NCI-H1436 treated with DMSO at 0.1 percent for 48 hours (cell line): ENCODE measurements at places on chromosomes 3 and 15.

- no peak for DNase-seq
Observed at GRCh38 chr3:4999531-5000184, 20.4 kb downstream of the BHLHE40 start.

- DNase-seq, result no peak
Observed at GRCh38 chr15:71052356-71052755, 62.9 kb upstream of the THSD4 start.

DNA sequence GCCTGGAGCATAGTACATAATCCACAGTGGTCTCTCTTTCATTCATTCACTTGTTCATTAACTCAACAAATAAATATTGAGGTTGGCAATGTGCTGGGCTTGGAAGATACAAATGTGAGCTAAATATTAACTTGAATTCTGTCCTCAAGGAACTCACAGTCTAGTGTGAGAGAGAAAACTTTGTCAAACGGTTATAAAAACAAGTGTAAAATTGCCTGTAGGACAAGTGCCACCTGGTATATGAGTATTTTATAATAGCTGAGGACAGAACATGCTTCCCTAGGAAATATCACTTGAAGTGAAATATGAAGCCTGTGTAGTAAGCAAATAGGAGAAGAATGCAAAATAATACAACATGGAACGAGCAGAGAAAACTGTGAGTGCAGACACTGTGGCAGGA lies 173.1 kb upstream of the CMC1 start:
- no peak for DNase-seq

DNA sequence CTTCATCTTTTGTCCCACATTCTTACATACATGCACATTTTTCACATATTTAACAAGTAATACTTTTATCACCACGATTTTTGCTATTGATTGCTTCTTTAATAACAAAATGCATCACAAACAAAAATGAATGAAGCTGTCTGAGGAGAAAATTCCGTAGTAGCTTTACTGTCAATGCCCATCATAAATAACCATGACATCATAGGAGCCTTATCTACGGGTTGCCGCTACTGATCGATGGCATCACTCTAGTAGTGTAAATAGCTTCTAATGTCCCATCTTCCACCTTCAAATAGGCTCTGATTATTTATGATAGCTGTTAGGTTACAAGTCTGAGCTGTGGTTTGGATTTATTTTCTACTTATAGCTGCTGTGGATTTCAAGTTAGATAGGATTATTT lies 323.4 kb downstream of the MECOM start:
- DNase-seq, result no peak

- peak; percentile 51 for DNase-seq
Observed at GRCh38 chr3:42581709-42582473, at the start of gene SEC22C. Gene SEC22C (minus strand): TSS chr3:42581967. CDS start chr3:42569046, 12,921 bp downstream.

GRCh38 chr3:184426691-184427141 lies 46.9 kb downstream of the CHRD start:
- no peak for DNase-seq

- no peak for DNase-seq
Observed at GRCh38 chr3:81245043-81245442, 516.4 kb downstream of the GBE1 start.

DNA sequence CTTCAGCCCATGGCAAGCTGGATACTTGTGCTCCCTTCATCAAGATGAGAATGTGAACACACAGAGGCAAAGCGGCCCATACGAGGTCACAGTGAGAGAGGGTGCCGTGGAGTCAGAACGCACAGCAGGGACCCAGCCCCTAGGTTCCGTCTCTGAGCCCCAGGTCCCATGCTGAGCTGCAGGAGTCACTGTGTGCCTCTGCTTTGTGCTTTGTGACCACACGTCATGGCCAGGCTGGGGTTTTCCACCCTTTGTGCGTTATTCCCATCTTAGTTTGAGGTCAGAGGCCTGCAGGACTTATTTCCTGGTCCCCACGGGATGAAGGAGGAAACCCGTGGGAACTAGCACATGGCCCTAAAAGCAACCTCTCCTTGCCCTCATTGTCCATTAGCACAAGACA lies 140.3 kb downstream of the TJP1 start:
- no peak for DNase-seq

GRCh38 chr3:5197470-5198312 lies 10.2 kb downstream of the EDEM1 start:
- DNase-seq, result no peak

- DNase-seq, result no peak
Observed at GRCh38 chr3:69082361-69082760, 2.2 kb upstream of the UBA3 start.

- DNase-seq, result no peak
Observed at GRCh38 chr3:139225548-139225947, 118.3 kb upstream of the MRPS22 start.

- no peak for DNase-seq
Observed at GRCh38 chr15:49145651-49146609, 9.5 kb downstream of the COPS2 start.

DNA sequence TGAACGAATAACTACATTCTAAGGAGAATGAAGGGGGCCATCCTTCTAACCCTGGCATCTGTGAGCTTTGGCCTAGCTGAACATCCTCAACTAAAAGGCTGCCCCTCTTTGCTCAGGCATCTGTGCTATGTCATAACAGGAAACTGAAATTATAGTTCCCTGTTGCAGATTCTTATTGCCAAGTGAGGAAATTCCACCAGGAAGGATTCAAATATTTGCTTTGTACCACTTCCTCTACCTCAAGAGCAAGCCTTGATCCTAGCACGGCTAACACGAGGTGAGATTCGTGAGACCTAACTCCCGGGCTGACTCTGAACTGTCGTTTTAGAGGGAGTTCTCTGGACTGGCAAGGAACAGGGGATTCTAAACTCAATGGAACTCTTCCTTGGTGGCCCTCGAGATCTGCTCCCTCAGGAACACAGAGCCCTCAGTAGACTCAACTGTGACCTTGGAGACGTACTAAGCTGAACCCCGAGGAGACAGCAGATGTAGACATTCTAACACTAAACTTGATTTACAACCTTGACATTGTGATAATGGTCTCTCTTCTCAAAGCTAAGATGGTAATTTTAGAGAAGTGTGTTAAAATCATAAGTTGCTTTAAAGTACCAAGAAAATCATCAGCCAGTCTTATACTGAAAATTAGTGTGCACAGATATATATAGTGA lies 4.2 kb downstream of the SPG21 start:
- DNase-seq, result no peak

DNA sequence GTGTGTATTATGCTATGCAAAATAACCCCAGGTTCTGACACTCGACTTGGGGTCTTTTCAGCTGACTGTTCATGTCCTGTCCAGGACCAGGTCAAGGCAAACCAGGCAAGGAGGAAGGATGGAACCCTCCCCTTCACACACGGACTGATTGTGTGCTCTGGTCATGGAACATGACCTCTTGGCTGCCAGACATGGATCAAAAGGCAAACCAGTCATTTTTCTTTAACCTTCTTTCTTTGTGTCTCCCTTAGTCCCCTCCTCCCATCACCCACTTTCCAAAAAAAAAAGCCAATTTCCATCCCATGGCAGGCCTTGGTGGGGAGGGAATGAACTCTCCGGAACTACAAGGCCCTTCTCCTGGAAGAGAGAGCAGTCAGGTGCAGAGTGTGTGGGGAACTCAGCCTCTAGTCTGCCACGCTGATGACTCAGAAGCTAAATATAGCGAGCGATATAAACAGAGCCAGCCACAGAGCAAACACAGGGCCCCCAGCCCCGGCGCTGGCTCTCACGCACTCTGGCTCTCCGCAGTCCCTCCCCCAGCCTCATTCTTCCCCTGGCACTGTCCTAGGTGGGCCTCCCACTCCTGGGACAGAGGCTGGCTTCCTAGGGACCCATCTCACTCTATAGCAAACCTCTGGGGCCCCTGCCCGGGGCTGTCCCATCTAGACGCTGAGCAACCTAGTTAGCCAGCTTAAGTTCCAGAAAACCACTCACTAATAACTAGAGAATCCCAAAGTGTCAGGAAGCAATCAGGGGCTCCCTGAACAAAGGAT lies 10.0 kb downstream of the BMF start:
- DNase-seq, result peak; percentile 57

DNA sequence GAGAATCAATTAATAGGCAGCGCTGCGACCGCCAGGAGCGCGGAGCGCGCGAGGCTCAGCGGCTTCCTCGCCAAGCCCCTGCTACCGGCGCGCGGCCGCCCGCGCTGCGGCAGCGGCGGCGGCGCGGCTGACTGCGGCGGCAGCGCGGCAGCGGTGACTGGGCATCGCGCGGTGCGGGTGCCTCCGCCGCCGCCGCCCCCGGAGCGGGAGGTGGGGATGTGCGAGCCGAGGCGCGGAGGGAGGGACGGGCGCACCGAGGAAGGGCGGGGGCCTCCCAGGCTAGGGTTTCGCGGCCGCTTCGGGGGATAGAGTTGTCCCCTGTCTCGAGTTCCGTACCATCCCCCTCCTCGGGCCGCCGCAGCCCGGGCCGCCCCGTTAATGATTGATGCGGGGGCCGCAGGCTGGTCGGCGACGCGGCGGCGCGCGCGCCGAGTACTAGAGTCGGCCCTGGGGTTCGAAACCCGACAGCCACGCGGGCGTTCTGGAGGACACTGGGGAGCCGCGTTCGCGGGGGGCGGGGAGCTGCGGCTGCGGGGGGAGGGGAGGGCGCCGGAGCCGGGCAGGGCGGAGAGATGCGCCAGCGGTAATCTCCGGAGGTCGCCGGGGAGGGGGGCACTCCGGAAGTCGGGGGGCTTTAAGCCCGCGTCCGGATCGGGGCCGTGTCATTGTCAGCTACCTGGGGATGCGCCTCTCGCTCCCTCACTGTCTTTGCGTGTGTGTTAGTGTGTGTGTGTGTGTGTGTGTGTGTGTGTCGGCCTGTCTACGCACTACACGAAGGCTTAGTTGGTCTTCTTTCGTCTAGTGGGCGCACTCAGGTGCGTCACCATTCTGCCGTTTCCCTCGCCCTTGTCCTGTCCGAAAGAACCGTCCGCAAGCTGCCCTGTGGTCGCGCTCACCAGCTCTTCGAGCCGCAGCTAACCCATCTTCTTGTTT lies at the start of gene PAQR9:
Gene PAQR9 (minus strand): TSS at position 159 of the 933 bp plus-strand sequence. CDS start 338 bp downstream, outside the sequence.
- no peak for DNase-seq

- no peak for DNase-seq
Observed at GRCh38 chr15:66886241-66886675, 179.1 kb upstream of the SMAD3 start.

- peak; percentile 18 for DNase-seq
Observed at GRCh38 chr3:171646357-171647133, 163.7 kb downstream of the PLD1 start.

DNA sequence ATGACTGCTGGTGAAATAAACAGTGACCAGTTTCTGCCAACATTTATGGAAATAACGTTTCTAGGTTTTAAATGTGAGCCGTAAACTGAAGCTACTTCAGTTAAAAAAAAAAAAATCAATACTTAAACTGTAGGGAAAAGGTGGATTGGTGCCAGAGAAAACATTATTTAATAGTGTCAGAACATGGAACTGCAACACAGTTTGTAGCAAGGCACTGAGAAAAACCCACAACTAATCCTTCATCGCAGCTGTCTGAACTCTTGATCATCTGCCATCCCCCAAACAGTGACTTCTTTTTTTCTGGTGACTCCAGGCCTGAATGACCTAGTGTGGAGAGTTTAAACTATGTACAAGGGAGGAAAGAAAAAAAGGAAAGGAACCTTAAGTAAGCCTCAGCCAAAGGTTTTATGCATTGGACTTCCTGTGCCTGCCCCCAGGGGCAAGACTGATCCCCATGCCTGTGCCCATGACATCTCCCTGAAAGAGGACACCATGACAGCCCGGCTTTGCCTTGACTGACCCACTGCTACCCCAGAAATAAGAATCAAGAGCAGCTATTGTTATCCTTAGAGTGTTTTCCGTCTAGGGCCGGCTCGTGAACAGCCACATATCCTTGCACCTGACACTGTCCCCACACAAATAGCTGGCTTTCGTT lies 33.1 kb downstream of the CRTAP start:
- DNase-seq, result no peak

- no peak for DNase-seq
Observed at GRCh38 chr3:69791919-69792399, 52.7 kb downstream of the MITF start.

DNA sequence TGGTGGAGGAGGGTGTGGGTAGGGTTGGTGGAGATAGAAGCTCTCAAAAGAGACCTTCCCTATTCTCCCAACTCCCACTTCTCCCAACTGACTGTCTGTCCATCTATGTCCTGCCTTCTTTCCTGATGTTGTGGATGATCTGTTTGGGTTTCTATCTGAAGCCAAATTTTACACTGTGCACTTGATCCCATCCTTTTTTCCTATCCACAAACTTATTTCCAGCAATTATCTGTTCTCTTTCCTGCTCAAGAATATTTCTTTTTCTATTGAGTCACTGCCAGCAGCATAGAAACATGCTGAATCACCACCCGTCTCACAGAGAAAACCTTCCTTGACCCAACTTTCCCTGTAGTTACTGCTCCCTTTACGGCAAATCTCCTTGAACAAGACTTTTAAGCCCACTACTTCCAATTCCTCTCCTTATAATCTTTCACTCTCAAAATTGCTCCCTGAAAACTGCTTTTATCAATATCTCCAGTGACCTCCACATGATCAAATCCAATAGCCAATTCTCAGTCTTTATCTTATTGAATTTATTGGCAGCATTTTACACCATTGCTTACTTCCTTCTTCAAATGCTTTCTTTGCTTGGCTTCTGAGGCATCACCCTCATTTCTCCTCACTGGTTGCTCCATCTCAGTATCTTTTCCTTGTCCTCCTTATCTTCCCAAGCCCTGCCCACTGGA lies 141.2 kb upstream of the SLC7A14 start:
- DNase-seq, result no peak

GRCh38 chr15:90065682-90066049 lies 36.6 kb downstream of the IDH2 start:
- DNase-seq, result no peak

- DNase-seq, result no peak
Observed at GRCh38 chr15:33654860-33655259, 313.4 kb upstream of the CHRM5 start.

GRCh38 chr3:76400141-76400540 lies 614.8 kb upstream of the ZNF717 start:
- DNase-seq, result no peak

DNA sequence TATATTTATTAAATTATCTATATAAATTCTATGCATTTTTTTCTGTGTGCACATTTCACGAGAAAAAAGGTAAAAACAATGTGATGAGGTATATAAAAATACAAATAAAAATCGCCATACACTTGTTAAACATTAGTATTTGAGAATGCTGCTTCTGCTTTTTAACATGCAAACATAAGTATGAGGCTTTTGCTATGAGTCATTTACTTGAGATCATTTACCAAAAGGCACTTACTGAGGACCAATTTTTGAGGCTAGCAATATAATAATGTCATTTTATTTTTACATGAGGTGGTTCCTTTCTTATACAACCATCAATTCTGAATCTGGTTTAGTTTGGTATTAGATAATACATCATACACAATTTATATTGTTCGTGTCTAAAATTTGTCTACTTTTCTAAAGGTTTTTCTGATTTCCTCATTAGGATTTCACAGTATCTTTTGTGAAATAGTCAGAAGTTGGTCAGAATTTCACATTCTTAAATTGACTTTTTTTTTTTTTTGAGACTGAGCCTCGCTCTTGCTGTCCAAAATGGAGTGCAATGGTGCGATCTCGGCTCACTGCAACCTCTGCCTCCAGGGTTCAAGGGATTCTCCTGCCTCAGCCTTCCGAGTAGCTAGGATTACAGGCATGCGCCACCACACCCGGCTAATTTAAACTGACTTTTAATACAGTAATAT lies 25.6 kb downstream of the DCUN1D1 start:
- DNase-seq, result no peak
